Activated T-cell treated with anti-CD3 and anti-CD28 coated beads for 4 hours (primary cell): ENCODE measurements at places on chromosomes 11 and 22.

GRCh38 chr11:121372671-121373429 is 79.3 kb upstream of the SORL1 start:
- no peak for DNase-seq

- no peak for DNase-seq
These were observed 92.2 kb upstream of the PHOX2A start for GRCh38 chr11:72336163-72336562.

DNA sequence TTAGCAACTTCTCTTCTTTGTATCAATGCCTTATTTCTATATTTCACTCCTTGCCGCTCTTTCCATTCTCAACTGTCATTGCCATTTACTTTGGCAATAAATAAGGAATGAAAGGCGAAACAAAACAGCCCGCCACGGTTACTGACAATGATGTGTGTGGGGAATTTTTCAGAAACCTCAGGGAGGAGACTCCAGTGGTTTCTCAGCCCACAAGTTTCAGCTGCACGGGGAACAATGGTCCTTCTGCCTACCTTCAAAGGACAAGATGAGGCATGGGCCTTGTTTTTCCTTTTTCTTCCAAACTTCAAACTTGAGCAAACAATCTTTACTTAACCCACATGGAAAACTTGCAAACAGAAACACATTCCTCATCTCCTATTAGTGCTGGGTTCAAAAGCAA is 409.4 kb downstream of the METTL15 start:
- DNase-seq: no peak

DNA sequence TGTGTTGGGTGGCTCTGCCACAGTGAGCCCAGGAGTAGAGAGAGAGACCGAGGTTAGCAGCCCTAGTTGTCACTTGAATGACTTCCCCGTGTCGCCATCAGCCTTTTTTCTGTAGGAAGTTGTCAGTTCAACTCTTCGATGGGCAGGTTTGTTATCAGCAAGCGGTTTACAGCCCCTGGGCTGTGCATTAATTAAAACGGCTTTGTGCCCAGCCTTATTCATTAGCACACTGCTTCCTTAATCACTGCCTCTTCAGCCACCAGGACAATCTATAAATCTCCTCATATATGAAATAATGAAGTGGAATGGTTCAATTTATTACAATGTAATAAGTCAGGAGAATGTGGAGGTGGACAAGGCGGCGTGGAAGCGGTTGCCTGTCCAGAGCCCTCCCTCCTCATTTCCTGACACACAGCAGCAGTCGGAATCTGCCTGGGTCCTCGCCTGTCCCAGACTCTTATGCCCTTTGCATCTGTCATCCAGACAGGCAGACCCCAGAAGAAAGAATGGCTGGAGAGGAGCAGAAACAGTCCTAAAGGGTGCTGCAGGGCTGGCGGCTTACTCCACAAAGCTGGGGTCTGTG is 122.4 kb upstream of the OPCML start:
- DNase-seq: no peak

DNA sequence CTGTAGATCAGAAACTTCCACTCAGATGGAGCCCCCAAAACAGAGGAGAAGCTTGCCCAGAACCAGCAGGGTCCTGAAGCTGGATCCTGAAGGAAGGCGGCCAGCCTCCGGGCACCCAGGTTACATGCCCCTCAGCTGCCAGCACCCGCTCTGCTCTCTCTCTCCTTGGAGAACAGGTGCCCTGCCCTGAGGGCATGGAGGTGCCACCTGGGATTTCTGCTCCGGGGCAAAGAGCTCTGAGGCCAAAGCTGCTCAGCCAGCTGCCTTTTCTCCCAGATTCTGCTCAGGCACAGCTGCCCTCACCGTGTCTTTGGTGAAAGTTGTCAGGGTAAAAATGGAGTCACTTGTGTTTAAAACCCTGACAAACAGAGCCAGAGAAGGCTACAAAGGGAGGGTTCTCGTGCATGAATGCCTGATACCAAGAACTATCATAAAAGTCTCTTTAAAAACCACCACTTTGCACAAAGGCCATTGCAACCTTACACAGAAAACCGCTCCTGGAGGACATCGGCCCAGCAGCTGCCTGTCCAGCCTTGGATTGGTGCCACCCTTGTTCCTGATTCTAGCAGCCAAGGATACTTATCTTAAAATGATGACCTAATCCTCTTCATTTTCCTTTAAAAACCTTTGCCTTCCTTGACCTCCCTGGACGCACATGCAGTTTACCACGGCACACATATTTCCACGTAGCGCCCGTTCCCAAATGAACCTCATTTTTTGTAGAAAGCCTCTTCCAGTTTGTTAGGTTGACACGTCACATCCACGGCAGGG is 140.0 kb downstream of the CACNA1I start:
- no peak for DNase-seq

GRCh38 chr11:125102510-125102909 is 8.9 kb downstream of the TMEM218 start:
- DNase-seq: no peak

DNA sequence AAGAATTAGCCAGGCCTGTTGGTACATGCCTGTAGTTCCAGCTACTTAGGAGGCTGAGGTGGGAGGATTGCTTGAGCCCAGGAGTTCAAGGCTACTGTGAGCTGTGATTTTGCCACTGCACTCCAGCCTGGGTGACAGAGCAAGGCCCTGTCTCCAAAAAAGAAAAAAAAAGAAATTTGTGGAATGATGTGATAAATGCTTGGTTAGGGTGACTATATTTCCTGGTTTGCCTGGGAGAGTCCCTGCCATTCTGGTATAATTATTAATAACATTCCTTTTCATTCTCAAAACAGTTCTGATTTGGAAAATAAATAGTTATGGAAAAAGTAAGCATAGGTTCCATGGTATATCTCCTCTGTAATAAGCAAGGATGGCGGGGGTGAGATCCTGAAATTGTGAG is 74.8 kb downstream of the SWAP70 start:
- no peak for DNase-seq

DNA sequence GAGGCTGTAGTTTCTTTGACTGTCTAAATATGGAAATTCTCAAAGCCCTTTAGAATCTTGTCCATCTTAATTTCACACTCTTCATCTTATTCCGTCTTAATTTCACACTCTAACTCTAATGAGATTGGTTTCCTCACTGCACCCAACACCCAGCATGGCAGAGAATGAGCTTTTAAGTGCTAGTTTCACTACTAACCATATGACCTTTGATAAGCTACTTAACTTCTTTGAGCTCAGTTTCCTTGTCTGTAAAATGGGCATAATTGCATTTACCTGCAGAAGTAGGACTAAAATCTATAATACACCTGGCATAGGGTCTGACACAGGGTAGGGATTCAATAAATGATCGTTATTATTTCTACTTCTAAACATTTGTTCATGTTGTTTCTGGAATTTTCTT is 30.4 kb downstream of the TBCEL start:
- no peak for DNase-seq

GRCh38 chr11:4884361-4884760 is 2.7 kb downstream of the OR51T1 start:
- no peak for DNase-seq

DNA sequence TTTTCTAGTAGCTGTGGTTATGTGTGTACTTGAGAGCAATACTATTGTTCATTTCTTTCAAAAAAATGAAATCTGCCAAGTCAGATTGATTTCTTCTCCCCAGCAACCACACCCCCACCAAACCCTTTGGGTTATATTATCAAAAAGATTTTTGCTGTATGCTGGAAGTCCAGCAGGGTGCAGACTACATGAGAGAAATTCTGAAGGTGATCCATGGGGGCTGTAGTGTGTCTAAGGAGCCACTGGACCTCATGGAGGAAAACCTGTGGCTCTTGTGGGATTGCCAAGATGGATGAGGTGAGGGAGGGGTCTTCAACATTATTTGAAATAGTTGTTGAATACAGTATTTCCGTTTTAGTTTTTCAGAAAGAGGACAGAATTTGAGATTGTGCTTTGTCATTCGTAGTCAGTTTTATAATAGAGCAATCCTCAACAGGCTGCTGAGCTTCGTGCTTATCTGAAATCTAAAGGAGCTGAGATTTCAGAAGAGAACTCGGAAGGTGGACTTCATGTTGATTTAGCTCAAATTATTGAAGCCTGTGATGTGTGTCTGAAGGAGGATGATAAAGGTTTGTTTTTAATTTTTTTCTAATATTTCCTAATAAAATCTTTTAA is 3.1 kb downstream of the EIF3M start:
- DNase-seq: no peak
